ENCODE measurements at places on chromosomes 1 and 21. TPM values are rescaled to one million over a fixed set of nuclear protein-coding genes. Genes with fewer than 3 reads are reported as not detected.

ADCY10 gene
- 1.9 TPM for total RNA-seq

LCE1E gene
- not detected for total RNA-seq

KRTAP19-5 gene
- total RNA-seq: 13.0 TPM

NUP210L gene
- 0.48 TPM for total RNA-seq

C1orf21 gene
- 54.7 TPM for total RNA-seq

BCAR3 gene
- 17.6 TPM for total RNA-seq

PCP4 gene
- total RNA-seq: not detected

DMRTA2 gene
- 0.24 TPM for total RNA-seq

EVI5 gene
- 105 TPM for total RNA-seq

FCMR gene
- not detected for total RNA-seq

C1orf167 gene
- 2.6 TPM for total RNA-seq

MAP3K21 gene
- 3.6 TPM for total RNA-seq
